Ovary (tissue), 10 donors: ENCODE measurements at places on chromosomes 7 and 10.
A peak's percentile ranks its signal among the peaks of the same experiment; 100 is the strongest.

DNA sequence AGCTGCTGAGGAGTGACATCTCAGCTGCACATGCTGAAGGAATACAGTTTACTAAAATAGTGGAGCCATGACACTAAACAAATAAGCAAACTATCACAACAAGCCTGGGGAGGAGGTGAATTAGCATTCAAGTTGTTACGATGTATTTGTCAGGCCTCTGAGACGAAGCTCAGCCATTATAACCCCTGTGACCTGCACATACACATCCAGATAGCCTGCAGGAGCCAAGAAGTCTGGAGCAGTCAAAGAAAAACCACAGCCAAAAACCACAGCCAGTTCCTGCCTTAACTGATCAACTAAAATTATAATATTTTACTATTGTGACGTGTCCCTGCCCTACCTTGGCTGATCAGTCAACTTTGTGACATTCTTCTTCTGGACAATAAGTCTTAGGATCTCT is 68.6 kb downstream of the NSUN6 start:
- H3K36me3 ChIP-seq, result no peaks in the 10 kb centered on the region
- no peak overlapping the region for H3K27ac ChIP-seq
- no peaks in the 10 kb centered on the region for H3K27me3 ChIP-seq
- H3K4me3 ChIP-seq, result no peak overlapping the region

DNA sequence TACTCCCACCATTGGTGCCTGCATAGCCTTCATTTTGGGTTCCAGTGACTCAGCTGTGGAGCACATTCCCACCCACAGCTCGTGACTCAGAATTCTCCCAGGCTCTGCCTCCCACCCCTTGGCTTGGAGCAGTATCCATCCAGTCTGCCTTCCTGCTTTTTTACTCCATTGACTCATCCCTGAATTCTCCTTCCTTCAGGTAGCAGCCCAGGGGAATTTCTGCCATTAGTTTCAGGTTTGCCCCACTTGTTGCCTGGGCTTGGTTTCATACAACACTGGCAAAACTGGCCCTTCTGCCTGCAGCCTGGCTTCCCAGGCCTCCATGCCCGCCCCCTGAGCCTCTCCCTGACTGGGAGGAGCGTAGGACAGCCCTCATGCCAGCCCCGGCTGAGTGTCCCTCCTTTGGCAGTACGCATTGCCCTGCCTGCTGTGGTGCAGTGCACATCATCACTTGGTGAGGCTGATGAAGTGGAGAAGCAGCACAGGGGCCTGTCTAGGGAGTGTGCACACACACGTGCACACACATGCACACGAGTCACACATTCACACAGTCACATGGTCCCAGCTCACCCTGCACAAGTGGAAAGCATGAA is 55.0 kb downstream of the SNX10 start:
- DNase-seq, result no peak
- no peaks in the 10 kb centered on the region for H3K4me1 ChIP-seq
- no peak overlapping the region for H3K27ac ChIP-seq
- no peaks in the 10 kb centered on the region for H3K36me3 ChIP-seq
- H3K27me3 ChIP-seq, result no peaks in the 10 kb centered on the region

DNA sequence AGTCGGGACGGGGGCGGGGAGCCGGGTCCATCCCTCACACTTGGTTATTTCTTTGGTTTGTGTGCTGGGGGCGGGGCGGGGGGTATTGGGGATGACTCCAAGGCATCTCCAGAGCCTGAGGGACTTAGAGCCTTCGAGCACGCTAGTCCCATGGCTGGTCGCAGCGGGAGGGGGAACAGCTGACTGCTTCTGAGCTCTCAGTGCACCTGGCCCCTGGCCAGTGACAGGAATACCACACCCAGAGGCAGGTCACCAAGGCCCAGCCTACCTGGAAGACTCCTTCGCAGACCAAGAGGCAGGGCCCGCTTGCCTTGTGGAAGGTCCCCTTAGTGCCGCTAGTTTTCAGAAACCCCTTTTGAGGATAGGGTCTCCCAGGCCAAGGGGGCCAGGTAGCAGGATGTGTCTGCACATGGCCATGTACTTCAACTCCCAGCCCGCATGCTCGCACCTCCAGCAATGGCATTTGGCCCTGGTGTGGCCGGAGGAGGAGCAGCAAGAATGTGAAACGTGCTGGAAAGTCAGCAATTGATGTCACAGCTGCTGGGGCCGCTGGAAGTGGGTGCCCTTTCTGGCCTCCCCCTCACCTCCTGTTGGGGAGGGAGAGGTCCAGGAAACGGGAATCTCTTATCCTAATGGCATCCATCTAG is 40.3 kb downstream of the AGAP3 start:
- H3K4me3 ChIP-seq, result no peak overlapping the region
- no peak overlapping the region for H3K27ac ChIP-seq
- no peak for DNase-seq
- H3K27me3 ChIP-seq, result no peaks in the 10 kb centered on the region

- no peaks in the 10 kb centered on the region for H3K27me3 ChIP-seq
- H3K36me3 ChIP-seq, result no peaks in the 10 kb centered on the region
- DNase-seq, result no peak
- no peak overlapping the region for H3K27ac ChIP-seq
These were observed 61.2 kb downstream of the ICA1 start for GRCh38 chr7:8200717-8201116.

GRCh38 chr7:117435475-117436043 is 8.3 kb upstream of the ASZ1 start:
- no peak for DNase-seq

GRCh38 chr10:85864868-85865526 is 501.6 kb downstream of the GRID1 start:
- no peak overlapping the region for H3K4me3 ChIP-seq
- DNase-seq, result no peak
- no peaks in the 10 kb centered on the region for H3K4me1 ChIP-seq
- no peaks in the 10 kb centered on the region for H3K36me3 ChIP-seq

- peaks cover 1% of the 10 kb centered on the region for H3K4me1 ChIP-seq
- no peak overlapping the region for H3K27ac ChIP-seq
- H3K27me3 ChIP-seq, result no peaks in the 10 kb centered on the region
These were observed 40.9 kb downstream of the PRPF18 start for GRCh38 chr10:13627459-13628310.

GRCh38 chr7:18940593-18941134 is 176.8 kb downstream of the TWIST1 start:
- no peak for DNase-seq
- H3K36me3 ChIP-seq, result no peaks in the 10 kb centered on the region
- H3K27me3 ChIP-seq, result no peaks in the 10 kb centered on the region
- H3K27ac ChIP-seq, result no peak overlapping the region

DNA sequence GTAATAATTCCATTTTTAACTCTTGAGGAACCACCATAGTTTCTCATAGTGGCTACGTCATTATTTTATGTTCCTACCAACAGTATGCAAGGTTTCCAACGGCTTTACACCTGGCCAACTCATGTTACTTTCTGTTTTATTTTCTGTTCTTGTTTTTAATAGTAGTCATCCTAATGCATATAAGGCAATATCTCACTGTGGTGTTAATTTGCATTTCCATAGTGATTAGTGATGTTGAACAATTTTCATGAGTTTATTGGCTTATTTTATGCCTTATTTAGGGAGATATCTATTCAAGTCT is 465.5 kb upstream of the KLF6 start:
- H3K36me3 ChIP-seq, result no peaks in the 10 kb centered on the region
- no peak overlapping the region for H3K27ac ChIP-seq
- no peak for DNase-seq

DNA sequence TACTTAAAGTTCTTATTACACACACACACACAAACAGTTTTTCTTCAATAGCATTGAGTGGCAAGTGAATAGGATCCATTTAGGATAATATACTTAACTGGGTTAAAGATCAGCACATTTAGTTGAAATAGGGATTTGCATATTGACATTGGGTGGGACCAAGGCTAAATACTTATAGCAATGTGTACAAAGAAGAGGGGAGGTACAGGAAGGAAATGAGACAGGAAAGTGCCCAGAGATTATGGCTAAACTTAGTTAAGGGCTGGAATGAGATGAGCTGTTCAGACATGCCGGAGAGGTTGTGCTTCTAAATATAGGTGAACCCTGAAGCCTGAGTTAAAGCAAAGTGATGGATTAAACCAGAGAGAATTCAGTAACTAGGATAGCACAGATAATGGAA is 95.1 kb downstream of the LSMEM1 start:
- no peak for DNase-seq
- no peaks in the 10 kb centered on the region for H3K36me3 ChIP-seq
- H3K27me3 ChIP-seq, result no peaks in the 10 kb centered on the region
- no peak overlapping the region for H3K4me3 ChIP-seq
- H3K27ac ChIP-seq, result no peak overlapping the region
- H3K4me1 ChIP-seq, result no peaks in the 10 kb centered on the region

DNA sequence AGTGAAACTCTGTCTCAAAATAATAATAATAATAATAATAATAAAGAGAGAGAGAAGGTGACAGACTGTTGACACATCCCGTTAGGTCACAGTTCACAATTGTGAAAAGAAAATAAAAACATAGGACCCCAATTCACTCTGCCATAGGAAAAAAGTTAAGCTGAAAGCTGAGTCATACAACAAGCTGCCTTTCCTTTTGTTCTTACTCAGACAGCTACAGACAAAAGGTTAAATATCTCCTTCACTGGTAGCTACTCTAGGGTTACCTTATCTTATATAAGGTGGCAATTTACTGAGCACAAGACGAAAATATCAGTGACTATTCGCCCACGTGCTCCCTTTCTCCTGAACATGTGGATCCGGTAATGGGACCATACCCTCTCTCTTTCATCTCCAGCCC is 17.5 kb downstream of the TUBAL3 start:
- no peak overlapping the region for H3K4me3 ChIP-seq
- H3K27me3 ChIP-seq, result no peaks in the 10 kb centered on the region
- H3K4me1 ChIP-seq, result no peaks in the 10 kb centered on the region

- H3K27ac ChIP-seq, result no peak overlapping the region
- DNase-seq, result no peak
- no peaks in the 10 kb centered on the region for H3K27me3 ChIP-seq
These were observed 10.3 kb downstream of the GLCCI1 start for GRCh38 chr7:7978860-7979259.

GRCh38 chr7:44539669-44540506 is 1.2 kb downstream of the NPC1L1 start:
- no peaks in the 10 kb centered on the region for H3K36me3 ChIP-seq
- H3K4me3 ChIP-seq, result no peak overlapping the region
- no peaks in the 10 kb centered on the region for H3K27me3 ChIP-seq
- no peaks in the 10 kb centered on the region for H3K4me1 ChIP-seq
- no peak for DNase-seq

DNA sequence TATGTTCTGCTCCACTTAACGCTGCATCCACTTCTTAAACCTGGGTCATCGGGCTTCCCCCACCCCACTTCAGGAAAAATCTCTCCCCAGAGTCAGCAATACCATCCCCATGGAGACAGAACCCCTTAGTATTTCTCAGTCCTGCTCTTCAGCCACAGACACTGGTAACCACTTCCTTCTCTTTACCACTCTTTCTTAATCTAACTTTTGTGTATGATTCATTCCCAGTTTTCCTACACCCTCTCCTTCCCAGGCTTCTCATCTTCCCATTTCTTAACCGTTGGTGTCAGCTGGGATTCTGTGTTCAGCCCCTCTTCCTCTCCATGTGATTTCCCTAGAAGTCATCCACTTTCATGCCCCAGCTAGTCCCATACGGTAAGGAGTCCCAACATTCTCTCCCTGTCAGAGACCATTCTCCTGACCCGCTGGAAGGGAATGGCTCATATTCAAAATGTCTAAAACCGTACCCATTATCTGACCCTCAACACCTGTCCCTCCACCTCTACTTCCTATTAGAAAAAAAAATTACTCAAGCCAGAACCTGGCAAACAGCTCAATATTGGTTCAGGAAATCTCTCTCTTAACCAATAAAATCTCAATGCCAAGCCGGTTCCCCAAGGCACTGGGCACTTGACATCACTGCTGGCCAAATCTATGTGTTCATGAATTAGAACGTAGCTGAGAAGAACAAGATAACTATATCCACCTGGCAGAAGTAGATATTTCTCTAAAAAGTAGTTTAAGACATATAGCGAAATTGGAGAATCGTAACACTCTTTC is 89.4 kb downstream of the DGKI start:
- H3K4me1 ChIP-seq, result no peaks in the 10 kb centered on the region
- no peak overlapping the region for H3K27ac ChIP-seq
- H3K27me3 ChIP-seq, result no peaks in the 10 kb centered on the region

DNA sequence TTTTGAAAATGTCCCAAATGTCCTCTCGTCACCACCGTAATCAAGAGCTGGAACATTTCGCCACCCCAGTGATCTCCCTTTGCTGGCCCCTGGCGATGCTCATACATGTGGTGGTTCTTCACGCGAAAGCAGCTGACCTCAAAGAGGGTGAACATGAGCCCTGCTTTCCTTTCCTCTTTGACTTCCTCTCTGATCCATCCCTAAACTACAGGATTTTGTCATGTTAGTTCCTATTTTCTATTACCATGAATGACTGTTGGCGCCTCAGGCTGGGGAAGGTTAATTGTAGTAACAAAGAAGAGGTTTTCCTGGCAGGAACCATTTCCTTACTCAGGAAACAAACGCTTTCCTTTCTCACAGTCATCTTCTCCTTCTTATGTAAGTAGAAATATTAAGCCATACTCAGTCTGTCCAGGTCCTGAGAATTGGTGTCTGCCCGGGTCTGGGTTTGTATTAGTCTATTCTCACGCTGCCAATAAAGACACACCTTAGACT is 114.5 kb downstream of the INSYN2A start:
- H3K27me3 ChIP-seq, result no peaks in the 10 kb centered on the region
- H3K4me3 ChIP-seq, result no peak overlapping the region
- no peak for DNase-seq
- no peak overlapping the region for H3K27ac ChIP-seq

GRCh38 chr10:90969947-90970673 is 49.2 kb upstream of the ANKRD1 start:
- no peak overlapping the region for H3K4me3 ChIP-seq
- no peaks in the 10 kb centered on the region for H3K36me3 ChIP-seq
- H3K27me3 ChIP-seq, result no peaks in the 10 kb centered on the region
- no peak overlapping the region for H3K27ac ChIP-seq
- no peak for DNase-seq

DNA sequence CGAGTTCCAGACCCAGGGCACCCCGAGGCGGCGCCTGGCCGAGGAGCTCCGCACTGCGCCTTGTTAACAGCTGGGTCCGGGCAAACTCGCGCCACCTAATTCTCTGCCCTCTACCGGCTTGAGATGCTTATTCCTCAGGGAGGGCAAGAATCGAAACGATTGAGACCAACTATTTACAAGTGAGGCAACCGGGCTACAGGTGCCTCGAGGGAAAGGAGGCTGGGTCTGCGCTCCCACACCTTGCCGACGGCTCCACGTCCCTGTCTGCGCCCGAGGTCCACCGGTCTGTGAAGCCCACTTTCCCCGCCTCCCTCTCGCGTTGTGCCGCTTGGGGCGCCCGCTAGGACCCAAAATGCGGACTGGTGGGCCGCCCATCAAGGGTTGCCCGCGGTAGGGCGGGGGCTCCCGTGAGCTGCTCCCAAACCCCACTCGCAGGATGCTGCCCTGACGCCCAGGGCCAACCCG is 527 bp downstream of the AKR1B1 start:
- peaks cover 5% of the 10 kb centered on the region for H3K4me1 ChIP-seq
- peak overlapping the region; percentile 65 for H3K27ac ChIP-seq
- peak; percentile 71 for DNase-seq
